ENCODE measurements at places on chromosomes 1 and 21. TPM values are rescaled to one million over a fixed set of nuclear protein-coding genes. Genes with fewer than 3 reads are reported as not detected.

FCGR3B gene
- total RNA-seq = not detected

GRCh38 chr1:180151508-180151907 is 3.2 kb upstream of the QSOX1 start:
- H3K4me3 ChIP-seq = no peak overlapping the region
- DNase-seq = no peak
- no peaks in the 10 kb centered on the region for H3K36me3 ChIP-seq
- H3K27ac ChIP-seq = no peak overlapping the region

DNA sequence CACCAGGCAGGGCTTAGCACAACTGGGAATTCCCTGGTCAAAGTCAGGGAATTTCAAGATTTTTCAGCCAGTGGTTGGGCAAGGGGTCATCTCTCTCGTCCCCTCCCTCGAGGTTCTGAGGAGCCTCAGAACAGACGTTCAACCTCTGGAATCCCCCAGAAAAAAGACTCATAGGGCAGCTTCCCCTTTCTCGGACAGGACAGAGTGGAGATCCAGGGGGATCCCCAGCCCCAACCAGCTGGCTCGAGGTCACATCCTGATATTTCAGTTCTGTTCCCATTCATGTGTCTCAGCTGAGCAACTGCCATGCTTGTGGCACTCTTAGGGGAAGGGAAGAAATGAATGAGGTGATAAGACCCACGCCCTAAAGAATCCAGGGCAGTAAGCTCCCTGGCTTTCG is 4.9 kb upstream of the LAD1 start:
- H3K27ac ChIP-seq = no peak overlapping the region
- peaks cover 33% of the 10 kb centered on the region for H3K36me3 ChIP-seq
- peaks cover 8% of the 10 kb centered on the region for H3K4me1 ChIP-seq
- DNase-seq = no peak
- no peak overlapping the region for H3K4me3 ChIP-seq

USH2A gene
- total RNA-seq = not detected

- no peaks in the 10 kb centered on the region for H3K36me3 ChIP-seq
- H3K27me3 ChIP-seq = 0 out of 2 replicates have a peak, but pooled peaks cover 2% of the 10 kb centered on the region
- DNase-seq = no peak
Measured at GRCh38 chr1:52856026-52856425, 13.5 kb downstream of the ZYG11A start.

- H3K27me3 ChIP-seq = no peaks in the 10 kb centered on the region
- H3K4me3 ChIP-seq = no peak overlapping the region
- H3K27ac ChIP-seq = no peak overlapping the region
- no peak for DNase-seq
- H3K4me1 ChIP-seq = no peaks in the 10 kb centered on the region
Measured at GRCh38 chr21:33703750-33704606, 61.7 kb downstream of the ITSN1 start.

DNA sequence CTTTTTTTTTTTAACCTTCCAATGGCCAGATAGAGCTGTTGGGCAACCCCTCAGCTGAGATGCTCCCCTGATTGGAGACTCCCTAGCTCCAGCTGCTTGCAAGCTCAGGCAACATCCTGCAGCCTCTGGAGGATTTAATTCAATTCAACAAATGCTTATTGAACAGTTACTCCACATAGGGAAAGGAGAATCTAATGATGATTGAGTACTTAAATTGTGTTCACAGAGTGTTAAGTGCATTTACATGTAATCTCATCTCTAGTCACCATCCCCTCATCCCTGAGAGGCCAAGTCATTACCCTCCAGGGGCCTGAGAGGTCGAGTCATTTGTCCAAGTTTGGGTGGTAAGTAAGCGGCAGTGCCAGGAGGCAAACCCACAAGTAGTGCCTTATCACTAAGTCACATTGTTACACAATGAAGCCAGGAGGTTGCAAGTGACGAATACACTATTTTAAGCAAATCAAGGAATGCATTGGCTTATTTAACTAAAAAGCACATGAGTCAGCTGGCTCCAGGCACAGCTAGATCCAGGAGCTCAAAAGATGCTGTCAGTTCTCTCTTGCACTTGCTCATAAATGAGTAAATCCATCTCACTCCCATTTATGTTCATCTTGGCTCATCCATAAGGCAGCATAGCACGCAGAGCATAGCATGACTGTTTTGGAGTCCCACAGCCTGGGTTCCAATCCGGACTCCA is 64.3 kb downstream of the OPTC start:
- H3K4me3 ChIP-seq = no peak overlapping the region
- H3K27me3 ChIP-seq = no peaks in the 10 kb centered on the region
- H3K27ac ChIP-seq = no peak overlapping the region
- no peak for DNase-seq
- H3K36me3 ChIP-seq = no peaks in the 10 kb centered on the region
- H3K4me1 ChIP-seq = peaks cover 27% of the 10 kb centered on the region

GRCh38 chr21:37866027-37866426 is 50.2 kb downstream of the KCNJ6 start:
- H3K4me1 ChIP-seq = peaks cover 16% of the 10 kb centered on the region
- no peak overlapping the region for H3K4me3 ChIP-seq
- no peaks in the 10 kb centered on the region for H3K27me3 ChIP-seq
- no peaks in the 10 kb centered on the region for H3K36me3 ChIP-seq

GRCh38 chr1:182688436-182689205 is 4.2 kb upstream of the RGS8 start:
- H3K27ac ChIP-seq = no peak overlapping the region
- no peak overlapping the region for H3K4me3 ChIP-seq
- no peak for DNase-seq
- H3K36me3 ChIP-seq = no peaks in the 10 kb centered on the region
- H3K27me3 ChIP-seq = no peaks in the 10 kb centered on the region

CCDC27 gene
- not detected for total RNA-seq

LY9 gene
- total RNA-seq = not detected

GRCh38 chr1:168227620-168228019 is 1.8 kb downstream of the SFT2D2 start:
- H3K27me3 ChIP-seq = no peaks in the 10 kb centered on the region
- no peak overlapping the region for H3K4me3 ChIP-seq
- H3K27ac ChIP-seq = no peak overlapping the region
- peaks cover 4% of the 10 kb centered on the region for H3K4me1 ChIP-seq
- DNase-seq = no peak

DNA sequence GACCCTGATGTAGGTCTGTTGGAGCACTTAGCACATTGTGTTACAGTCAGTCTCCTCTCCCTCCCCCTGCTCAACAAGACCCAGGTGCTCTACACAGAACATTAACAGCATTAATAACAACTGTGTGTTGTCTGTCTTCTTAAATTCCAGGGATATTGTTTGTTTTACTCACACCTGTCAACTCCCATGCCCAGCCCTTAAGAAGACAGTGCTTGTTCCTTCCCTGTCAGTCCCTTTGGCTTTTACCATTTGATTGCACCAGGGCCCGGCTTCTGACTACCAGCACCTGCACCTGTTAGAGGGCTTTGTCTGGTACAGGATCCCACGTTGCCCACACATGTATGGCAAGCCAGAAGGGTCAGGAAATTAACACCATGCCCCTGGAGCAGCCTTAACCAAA is 11.7 kb downstream of the RIMKLA start:
- no peak overlapping the region for H3K27ac ChIP-seq
- no peak overlapping the region for H3K4me3 ChIP-seq
- H3K27me3 ChIP-seq = peaks cover 8% of the 10 kb centered on the region
- no peak for DNase-seq

DNA sequence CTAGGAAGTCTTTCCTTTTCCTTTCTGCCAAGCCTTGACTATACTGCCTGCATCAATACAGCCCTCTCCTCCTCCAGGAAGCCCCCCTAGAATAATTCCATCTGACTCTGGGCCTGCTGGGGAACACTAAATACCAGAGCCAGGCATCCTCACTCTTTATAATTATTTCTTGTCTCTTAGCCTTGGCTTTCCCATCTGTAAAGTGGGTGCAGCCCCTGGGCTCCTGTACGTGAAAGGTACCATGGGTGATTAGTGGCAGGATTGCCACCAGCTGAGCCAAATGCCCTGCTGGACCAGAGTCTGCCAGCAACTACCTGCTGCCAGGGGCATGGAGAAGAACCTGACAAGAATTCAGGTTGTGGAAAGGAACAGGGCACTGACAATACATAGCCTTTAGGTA is 58.7 kb downstream of the LGR6 start:
- H3K27me3 ChIP-seq = peaks cover 5% of the 10 kb centered on the region
- no peaks in the 10 kb centered on the region for H3K36me3 ChIP-seq
- DNase-seq = no peak
- no peak overlapping the region for H3K4me3 ChIP-seq

DNA sequence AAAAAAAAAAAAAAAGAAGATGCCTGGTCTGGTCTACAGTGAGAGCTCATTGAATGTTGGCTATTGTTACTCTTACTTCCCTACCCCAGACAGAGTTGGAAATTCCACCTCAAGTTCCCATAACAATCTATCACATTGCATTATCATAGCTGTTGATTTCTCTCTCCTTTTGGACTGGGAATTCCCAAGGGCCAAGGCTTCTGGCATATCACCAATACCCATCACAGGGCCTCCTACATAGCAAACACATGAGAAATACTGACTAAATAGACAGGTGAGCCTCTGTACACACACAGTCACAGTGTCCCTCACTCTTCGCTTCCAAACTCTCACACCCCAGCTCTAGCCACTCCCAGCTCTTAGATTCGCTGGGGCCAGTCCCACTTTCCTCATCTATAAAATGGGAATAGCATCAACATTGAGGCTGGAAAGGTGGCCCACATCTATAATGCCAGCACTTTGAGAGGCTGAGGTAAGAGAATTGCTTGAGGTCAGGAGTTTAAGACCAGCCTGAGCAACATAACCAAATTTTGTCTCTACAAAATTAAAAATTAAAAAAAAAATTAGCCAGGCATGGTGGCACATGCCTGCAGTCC is 6.4 kb downstream of the PTAFR start:
- H3K27ac ChIP-seq = no peak overlapping the region
- no peak for DNase-seq
- H3K27me3 ChIP-seq = no peaks in the 10 kb centered on the region
- H3K4me1 ChIP-seq = no peaks in the 10 kb centered on the region

SPRR2B gene
- total RNA-seq = not detected

PRAMEF4 gene
- not detected for total RNA-seq

CFAP141 gene
- total RNA-seq = not detected

PDPN gene
- not detected for total RNA-seq

MARK1 gene
- total RNA-seq = 8.7 TPM

DNA sequence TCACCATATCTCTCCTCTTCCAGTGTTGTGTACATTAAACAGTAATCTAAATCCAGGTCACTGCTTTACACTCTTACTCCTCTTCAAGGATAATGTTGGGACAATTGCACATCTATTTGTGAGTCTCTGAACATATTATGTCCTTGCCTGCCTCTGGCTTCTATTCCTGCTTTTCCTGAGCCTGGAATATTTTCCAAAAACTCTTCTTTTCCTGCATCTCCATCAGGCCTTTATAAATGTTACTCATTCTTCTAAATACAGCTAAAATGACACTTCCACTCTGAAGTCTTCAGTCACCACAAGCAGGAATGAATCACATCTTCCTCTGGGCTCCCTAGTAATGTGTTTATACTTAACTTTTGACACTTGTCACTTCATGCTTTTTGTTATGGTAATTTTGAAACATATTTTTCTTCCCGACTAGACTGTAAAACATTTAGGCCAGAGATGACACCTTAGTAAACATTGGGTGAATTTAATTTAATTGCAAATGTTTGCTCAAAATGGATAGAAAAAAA is 396.0 kb downstream of the LRRIQ3 start:
- no peaks in the 10 kb centered on the region for H3K4me1 ChIP-seq
- DNase-seq = no peak
- no peaks in the 10 kb centered on the region for H3K27me3 ChIP-seq
- no peaks in the 10 kb centered on the region for H3K36me3 ChIP-seq
- H3K27ac ChIP-seq = no peak overlapping the region

PTCH2 gene
- total RNA-seq = 1.8 TPM

- no peak overlapping the region for H3K4me3 ChIP-seq
- DNase-seq = no peak
- H3K27ac ChIP-seq = no peak overlapping the region
- peaks cover 18% of the 10 kb centered on the region for H3K4me1 ChIP-seq
- H3K36me3 ChIP-seq = no peaks in the 10 kb centered on the region
Measured at GRCh38 chr1:184027826-184028695, 9.5 kb downstream of the COLGALT2 start.

GSTM5 gene
- 0.02 TPM for total RNA-seq

- DNase-seq = no peak
- H3K27me3 ChIP-seq = no peaks in the 10 kb centered on the region
- no peak overlapping the region for H3K4me3 ChIP-seq
- H3K27ac ChIP-seq = no peak overlapping the region
- H3K36me3 ChIP-seq = no peaks in the 10 kb centered on the region
Measured at GRCh38 chr1:40929155-40929554, 50.3 kb upstream of the CTPS1 start.

- no peaks in the 10 kb centered on the region for H3K4me1 ChIP-seq
- H3K36me3 ChIP-seq = no peaks in the 10 kb centered on the region
- no peak for DNase-seq
- no peak overlapping the region for H3K27ac ChIP-seq
Measured at GRCh38 chr1:218090459-218090858, 194.6 kb upstream of the RRP15 start.

DNA sequence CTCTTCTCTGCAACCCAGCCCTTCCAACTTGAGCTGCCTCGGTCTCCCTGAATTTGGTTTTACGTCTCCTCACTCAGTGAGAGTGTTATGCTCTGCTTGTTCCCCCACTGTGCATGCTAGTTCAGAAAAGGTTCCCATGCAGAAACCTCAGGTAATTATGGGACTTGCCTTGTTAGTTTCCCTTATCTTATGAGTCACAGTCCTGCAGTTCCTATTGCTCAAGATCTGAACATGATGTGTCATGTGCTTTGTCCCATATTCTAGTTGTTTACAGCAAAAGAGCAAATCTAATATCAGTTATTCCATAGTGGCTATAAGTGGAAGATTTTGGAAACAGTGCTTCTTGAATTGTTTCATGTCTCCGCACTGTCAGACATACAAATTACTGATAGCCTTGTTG is 74.4 kb downstream of the DUSP10 start:
- no peaks in the 10 kb centered on the region for H3K36me3 ChIP-seq
- no peak overlapping the region for H3K4me3 ChIP-seq
- peaks cover 32% of the 10 kb centered on the region for H3K4me1 ChIP-seq
- H3K27me3 ChIP-seq = no peaks in the 10 kb centered on the region
- no peak for DNase-seq

WDR64 gene
- total RNA-seq = not detected

MYOC gene
- total RNA-seq = not detected

GRCh38 chr1:201845331-201846083 is 16.6 kb downstream of the IPO9 start:
- H3K4me1 ChIP-seq = peaks cover 10% of the 10 kb centered on the region
- H3K27ac ChIP-seq = no peak overlapping the region
- no peak overlapping the region for H3K4me3 ChIP-seq
- peaks cover 57% of the 10 kb centered on the region for H3K36me3 ChIP-seq
- H3K27me3 ChIP-seq = no peaks in the 10 kb centered on the region
- no peak for DNase-seq

- H3K4me1 ChIP-seq = no peaks in the 10 kb centered on the region
- no peaks in the 10 kb centered on the region for H3K36me3 ChIP-seq
- H3K4me3 ChIP-seq = no peak overlapping the region
Measured at GRCh38 chr21:38211321-38211720, 45.5 kb upstream of the KCNJ15 start.
